Thoracic aorta (tissue), 2 donors: ENCODE measurements at places on chromosomes 16 and 17. TPM values are rescaled to one million over a fixed set of nuclear protein-coding genes. Genes with fewer than 3 reads are reported as not detected.

Gene CDRT15
- total RNA-seq = not detected

GRCh38 chr16:87463722-87464690, 28.8 kb downstream of the ZCCHC14 start:
- peaks cover 8% of the 10 kb centered on the region for H3K36me3 ChIP-seq
- peaks cover 51% of the 10 kb centered on the region for H3K4me1 ChIP-seq
- peak overlapping the region; percentile 65 for H3K4me3 ChIP-seq
- no peak for DNase-seq
- peak overlapping the region; percentile 96 for H3K27ac ChIP-seq
- H3K27me3 ChIP-seq = no peaks in the 10 kb centered on the region

Gene COPZ2
- 70.9 TPM for total RNA-seq

Gene HOXB9
- total RNA-seq = not detected

Gene CACNG1
- not detected for total RNA-seq

Gene HOXB1
- total RNA-seq = not detected

Gene APOBR
- 3.4 TPM for total RNA-seq

DNA sequence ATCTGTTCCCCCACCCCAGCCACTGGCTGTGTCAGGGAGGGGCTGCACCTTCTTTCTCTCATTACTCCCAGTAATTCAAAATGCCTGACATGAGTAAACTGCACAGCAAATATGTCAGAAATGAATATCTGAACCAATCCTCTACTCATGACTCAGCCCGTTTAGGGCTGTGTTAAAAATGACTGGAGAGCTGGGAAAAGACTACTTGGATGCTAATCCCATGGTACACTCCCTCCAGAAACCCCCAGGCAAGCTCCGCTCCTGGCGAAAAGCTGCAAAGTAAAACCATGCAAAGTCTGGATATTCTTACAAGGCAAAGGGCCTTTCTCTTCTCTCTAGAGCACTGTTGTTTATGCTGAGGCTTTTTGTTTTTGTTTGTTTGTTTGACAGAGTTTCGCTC, 448.1 kb upstream of the DYNLRB2 start:
- H3K4me1 ChIP-seq = no peaks in the 10 kb centered on the region
- no peaks in the 10 kb centered on the region for H3K36me3 ChIP-seq
- no peaks in the 10 kb centered on the region for H3K27me3 ChIP-seq
- H3K27ac ChIP-seq = no peak overlapping the region
- DNase-seq = no peak

Gene TRPV3
- not detected for total RNA-seq

- H3K27me3 ChIP-seq = no peaks in the 10 kb centered on the region
- H3K27ac ChIP-seq = peak overlapping the region; percentile 91
- peak; percentile 15 for DNase-seq
- H3K36me3 ChIP-seq = peaks cover 5% of the 10 kb centered on the region
- H3K4me3 ChIP-seq = peak overlapping the region; percentile 90
- peaks cover 18% of the 10 kb centered on the region for H3K4me1 ChIP-seq
Measured at GRCh38 chr16:56451753-56452689, 667 bp downstream of the OGFOD1 start.

DNA sequence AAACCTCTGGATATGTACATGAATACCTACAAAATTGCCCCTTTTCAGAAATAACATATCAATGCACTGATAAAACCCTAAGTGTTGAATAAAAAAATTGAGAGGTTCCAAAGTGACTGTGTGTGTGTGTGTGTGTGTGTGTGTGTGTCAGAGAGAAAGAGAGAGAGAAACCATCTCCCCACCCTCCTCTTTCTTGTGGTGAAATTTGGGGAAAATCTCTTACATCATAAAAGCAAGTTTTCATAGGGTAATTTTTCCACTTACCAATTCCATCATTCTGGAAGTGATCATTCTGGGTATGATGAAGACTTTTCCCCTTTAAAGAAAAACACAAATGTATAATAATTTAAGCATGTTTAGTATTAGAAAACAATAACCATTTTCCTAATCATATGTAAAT, 79.3 kb downstream of the CACNG1 start:
- no peaks in the 10 kb centered on the region for H3K27me3 ChIP-seq
- DNase-seq = no peak
- no peak overlapping the region for H3K4me3 ChIP-seq
- H3K36me3 ChIP-seq = peaks cover 5% of the 10 kb centered on the region
- H3K4me1 ChIP-seq = peaks cover 4% of the 10 kb centered on the region

Gene TBC1D3C
- total RNA-seq = not detected

Gene MPV17L
- total RNA-seq = 5.0 TPM

- DNase-seq = no peak
- H3K4me1 ChIP-seq = peaks cover 16% of the 10 kb centered on the region
- H3K36me3 ChIP-seq = no peaks in the 10 kb centered on the region
- peak overlapping the region; percentile 72 for H3K27ac ChIP-seq
- H3K27me3 ChIP-seq = no peaks in the 10 kb centered on the region
Measured at GRCh38 chr17:63335831-63336230, 110.3 kb downstream of the CYB561 start.

DNA sequence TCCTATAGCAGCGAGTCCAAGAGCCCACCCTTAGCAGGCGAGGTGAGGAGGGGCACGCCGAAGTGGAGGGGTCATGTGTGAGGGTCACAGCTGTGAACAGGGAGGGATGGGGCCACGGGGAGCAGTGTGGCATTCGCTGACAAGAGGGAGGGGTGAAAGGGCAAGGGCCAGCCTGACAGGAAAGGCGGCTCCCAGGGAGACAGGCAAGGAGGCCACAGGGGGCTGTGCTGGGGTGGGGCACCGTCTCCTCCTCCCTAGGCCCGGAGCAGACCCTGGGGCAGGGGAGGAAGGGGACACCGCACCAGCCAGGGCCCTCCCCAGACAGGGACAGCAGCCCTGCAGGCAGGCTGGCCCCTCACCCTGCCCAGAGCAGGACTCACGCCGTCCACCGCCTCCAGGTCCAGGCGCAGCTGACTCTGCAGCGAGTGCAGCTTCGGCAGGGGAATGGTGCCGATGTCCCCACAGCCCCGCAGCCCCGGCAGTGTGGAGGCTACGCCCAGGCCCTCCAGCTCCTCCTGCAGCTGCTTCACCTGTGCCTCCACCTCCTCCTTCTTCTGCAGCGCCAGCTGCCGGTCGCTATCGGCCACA, 15.1 kb downstream of the GNPTG start:
- no peak for DNase-seq
- no peak overlapping the region for H3K27ac ChIP-seq
- H3K27me3 ChIP-seq = no peaks in the 10 kb centered on the region
- no peak overlapping the region for H3K4me3 ChIP-seq

GRCh38 chr17:57603546-57603945, 141.6 kb downstream of the CCDC182 start:
- no peaks in the 10 kb centered on the region for H3K36me3 ChIP-seq
- H3K27me3 ChIP-seq = no peaks in the 10 kb centered on the region
- no peak overlapping the region for H3K4me3 ChIP-seq
- no peak overlapping the region for H3K27ac ChIP-seq

GRCh38 chr16:79914961-79915720, 314.6 kb upstream of the MAF start:
- no peak for DNase-seq
- no peak overlapping the region for H3K27ac ChIP-seq
- no peak overlapping the region for H3K4me3 ChIP-seq
- H3K27me3 ChIP-seq = no peaks in the 10 kb centered on the region
- H3K4me1 ChIP-seq = no peaks in the 10 kb centered on the region

GRCh38 chr17:18327093-18327492, 12.0 kb downstream of the SMCR8 start:
- H3K4me1 ChIP-seq = no peaks in the 10 kb centered on the region
- H3K36me3 ChIP-seq = peaks cover 53% of the 10 kb centered on the region
- H3K27me3 ChIP-seq = no peaks in the 10 kb centered on the region
- H3K4me3 ChIP-seq = no peak overlapping the region

Gene CA7
- not detected for total RNA-seq

Gene ITGB4
- total RNA-seq = 11.6 TPM

Gene HIC1
- total RNA-seq = 38.3 TPM

Gene MEFV
- total RNA-seq = 6.1 TPM

Gene PFN1
- total RNA-seq = 1,230 TPM

DNA sequence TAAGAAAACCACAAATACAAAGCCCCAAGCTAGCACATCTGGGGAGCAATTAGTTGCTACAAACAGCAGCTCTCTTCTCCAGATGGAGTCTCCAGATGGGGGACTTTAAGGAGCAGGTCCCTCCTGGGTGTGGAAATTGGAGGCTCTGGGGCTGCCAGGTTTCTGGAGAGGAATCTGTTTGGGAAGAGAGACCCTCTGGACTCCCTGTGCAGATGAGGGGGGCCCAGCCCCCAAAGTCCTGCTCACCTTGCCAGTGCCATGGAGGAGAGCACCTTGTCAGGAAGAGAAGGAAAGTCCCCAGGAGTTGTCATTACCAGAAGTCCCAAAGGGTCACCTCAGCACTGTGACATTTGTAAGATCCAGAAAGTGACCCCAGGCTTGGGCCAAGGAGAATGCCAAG, 14.8 kb downstream of the TEKT5 start:
- H3K36me3 ChIP-seq = no peaks in the 10 kb centered on the region
- no peak overlapping the region for H3K27ac ChIP-seq
- H3K27me3 ChIP-seq = no peaks in the 10 kb centered on the region
- no peak overlapping the region for H3K4me3 ChIP-seq
- no peak for DNase-seq

DNA sequence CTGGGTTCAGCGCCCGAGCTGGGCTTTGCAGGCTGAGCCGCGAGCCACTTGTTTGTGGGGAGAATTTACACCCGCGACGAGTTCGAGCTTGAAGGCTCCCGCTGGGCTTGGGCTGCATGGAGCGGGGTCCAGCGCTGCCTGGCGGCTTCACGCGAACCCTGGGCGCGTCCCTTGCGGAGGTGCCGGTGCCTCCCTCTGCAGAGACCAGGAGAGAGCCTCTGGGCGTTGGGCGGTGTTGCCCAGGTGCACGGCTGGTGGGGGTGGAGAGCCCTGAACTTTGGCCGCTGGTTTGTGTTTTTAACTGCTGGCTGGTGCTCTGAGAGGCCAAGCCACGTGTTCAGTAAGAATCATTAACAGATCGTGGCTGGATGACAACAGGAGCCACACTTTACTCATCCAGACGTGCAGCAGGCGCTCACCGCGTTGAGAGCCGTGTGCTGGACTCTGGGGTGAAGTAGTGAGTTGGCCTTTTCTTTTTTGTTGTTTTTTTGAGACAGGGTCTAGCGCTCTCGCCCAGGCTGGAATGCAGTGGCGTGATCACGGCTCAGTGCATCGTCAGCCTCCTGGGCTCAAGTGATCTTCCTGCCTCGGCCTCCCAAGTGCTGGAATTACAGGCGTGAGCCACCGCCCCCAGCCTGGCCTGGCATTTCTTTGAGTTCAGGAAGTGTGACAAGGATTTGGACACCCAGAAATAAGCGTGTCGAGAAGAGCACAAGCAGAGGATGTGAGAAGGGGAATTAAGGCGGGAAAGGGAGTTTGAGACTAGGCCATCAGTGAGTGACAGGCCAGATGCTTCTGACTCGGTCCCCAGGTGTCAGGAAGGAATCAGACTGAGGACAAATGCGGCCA, 827 bp downstream of the CDK10 start:
- peaks cover 9% of the 10 kb centered on the region for H3K36me3 ChIP-seq
- H3K27me3 ChIP-seq = no peaks in the 10 kb centered on the region
- peaks cover 8% of the 10 kb centered on the region for H3K4me1 ChIP-seq
- DNase-seq = no peak
- peak overlapping the region; percentile 99 for H3K4me3 ChIP-seq

DNA sequence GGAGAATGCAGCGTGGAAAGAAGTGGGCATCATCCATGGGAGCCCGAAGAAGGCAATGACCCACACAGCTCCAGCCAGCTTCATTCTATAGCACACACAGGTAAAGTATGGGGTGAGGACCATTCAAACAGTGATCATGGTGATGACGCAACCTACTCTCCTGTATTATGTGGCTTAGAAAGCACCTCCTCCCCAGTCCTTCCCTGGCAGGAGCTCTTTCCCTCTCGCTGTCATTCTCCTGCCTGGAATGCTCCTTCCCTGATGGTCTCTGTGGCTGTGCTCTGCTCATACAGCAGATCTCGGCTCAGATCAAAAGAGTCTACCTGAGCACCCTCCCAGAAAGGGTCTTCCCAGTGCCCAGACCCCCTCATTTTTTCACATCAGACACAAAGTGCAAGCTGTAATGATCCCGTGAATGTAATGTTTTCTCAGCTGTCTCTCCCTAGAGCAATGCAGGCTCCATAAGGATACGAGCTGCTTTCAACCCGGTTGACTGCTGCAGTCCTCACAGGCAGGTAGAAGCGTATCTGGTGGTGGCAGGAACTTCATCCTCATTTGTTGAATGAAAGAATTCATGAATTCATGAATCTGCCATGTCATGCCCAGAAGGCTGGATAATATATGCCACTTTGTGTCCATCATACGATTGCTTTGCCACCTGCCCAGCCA, 248.8 kb downstream of the HS3ST3A1 start:
- no peak overlapping the region for H3K4me3 ChIP-seq
- H3K27me3 ChIP-seq = no peaks in the 10 kb centered on the region
- H3K4me1 ChIP-seq = no peaks in the 10 kb centered on the region
- H3K27ac ChIP-seq = no peak overlapping the region

Gene RGS9
- total RNA-seq = 3.2 TPM

GRCh38 chr16:56931271-56931891, 561 bp upstream of the HERPUD1 start:
- H3K4me1 ChIP-seq = peaks cover 12% of the 10 kb centered on the region
- peak overlapping the region; percentile 87 for H3K4me3 ChIP-seq
- H3K27me3 ChIP-seq = no peaks in the 10 kb centered on the region
- no peak for DNase-seq

Gene CLEC18B
- total RNA-seq = not detected

Gene KRT13
- 1.4 TPM for total RNA-seq

- no peaks in the 10 kb centered on the region for H3K4me1 ChIP-seq
- H3K27ac ChIP-seq = no peak overlapping the region
- H3K4me3 ChIP-seq = no peak overlapping the region
- no peaks in the 10 kb centered on the region for H3K36me3 ChIP-seq
- no peak for DNase-seq
- H3K27me3 ChIP-seq = no peaks in the 10 kb centered on the region
Measured at GRCh38 chr17:34275881-34276280, 5.9 kb downstream of the CCL7 start.

DNA sequence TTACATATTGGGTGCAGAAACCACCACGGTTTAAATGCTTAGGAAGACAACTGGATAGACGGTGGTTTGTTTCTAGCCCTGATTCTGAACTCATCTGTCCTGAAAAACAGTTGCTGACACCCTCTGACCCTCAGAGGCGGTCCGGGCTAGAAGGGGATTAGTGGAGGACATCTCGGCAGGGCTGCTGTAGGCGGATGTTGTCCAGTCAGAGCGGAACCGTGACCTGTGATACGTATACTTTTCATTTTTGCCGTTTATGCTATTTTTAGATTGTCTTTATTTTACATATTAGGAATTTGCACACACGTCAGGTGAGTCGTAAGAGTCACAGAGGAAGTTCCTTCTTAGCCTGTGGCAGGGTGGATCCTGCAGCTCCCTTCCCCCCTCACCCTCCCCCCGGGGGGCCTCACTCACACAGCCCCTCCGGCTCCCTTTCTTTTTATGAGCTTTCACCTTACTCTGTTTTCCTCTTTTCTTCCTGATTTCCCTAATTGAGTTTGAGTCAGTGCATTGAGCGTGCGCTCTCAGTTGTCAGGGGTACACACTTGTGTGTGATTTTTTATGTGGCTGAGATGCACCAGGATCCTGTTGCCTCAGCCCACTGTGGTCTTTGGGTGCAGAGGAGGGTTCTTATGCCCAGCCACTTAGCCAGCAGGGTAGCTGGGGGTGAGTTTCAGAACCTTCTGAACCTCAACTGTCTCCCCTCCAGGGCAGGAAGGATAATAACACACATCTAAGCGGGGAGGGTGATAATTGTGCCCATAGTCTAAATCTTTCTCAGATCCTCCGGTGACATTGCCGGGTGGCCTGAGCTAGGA, 211.1 kb upstream of the CHMP6 start:
- H3K27ac ChIP-seq = no peak overlapping the region
- no peaks in the 10 kb centered on the region for H3K36me3 ChIP-seq
- H3K4me1 ChIP-seq = peaks cover 62% of the 10 kb centered on the region
- no peak for DNase-seq

GRCh38 chr17:35132816-35133550, 9.1 kb downstream of the NLE1 start:
- H3K27me3 ChIP-seq = no peaks in the 10 kb centered on the region
- no peak overlapping the region for H3K4me3 ChIP-seq
- H3K36me3 ChIP-seq = peaks cover 53% of the 10 kb centered on the region
- DNase-seq = no peak

Gene NACA2
- total RNA-seq = not detected
